ENCODE measurements at places on chromosomes 12 and 14.

GRCh38 chr14:42513837-42514236, 907.2 kb downstream of the LRFN5 start:
- DNase-seq, result no peak

DNA sequence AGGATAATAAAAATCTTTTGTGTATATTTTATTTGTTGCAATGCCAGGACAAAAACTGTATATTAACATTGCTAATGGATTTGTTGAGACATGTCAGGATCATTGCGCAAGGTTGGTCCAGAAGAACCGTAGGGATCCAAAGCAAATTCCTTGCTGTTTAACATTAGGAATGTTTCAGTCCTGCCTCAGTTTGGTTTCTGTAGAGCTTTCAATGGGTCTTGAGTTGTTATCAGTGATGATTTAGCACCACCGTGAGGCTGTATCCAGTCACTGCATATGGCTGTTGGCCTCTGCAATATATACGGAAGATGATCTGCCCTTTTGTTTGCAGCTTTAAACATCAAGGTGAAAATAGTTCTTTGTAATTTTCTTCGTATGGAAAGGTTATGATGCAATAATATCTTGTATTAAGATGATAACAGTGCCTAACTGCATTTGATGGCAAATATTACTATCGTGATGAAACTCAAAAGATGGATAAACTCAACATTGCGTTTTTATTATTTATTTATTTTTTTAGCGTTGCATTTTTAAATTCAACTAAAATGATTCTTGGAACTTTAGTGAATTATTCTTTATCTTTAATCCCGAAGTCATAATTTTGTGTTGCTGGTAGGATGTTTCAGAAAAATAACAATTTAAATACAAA, 231.2 kb downstream of the AKAP6 start:
- DNase-seq, result peak; percentile 90

- no peak for DNase-seq
Measured at GRCh38 chr12:43836475-43836989, 651 bp downstream of the TMEM117 start.

DNA sequence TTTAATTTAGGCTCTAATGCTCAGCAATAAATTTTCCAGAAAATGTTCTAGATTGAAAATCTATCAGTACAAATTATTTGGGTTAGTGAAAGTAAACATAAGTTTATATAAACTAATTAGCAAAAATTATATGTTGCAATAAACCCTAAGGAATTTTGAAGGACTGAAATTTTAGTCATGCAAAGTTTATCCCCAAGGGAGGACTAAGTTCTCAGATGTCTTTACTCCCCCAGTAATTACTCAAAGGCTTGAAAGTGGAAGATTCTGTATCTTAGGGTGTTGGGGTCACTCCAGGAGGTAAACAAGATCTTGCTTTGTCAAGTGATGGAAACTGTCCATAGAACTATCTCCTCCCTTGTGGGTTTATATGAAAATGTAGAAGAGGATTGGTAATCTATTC, 183.7 kb downstream of the AKAP6 start:
- no peak for DNase-seq

DNA sequence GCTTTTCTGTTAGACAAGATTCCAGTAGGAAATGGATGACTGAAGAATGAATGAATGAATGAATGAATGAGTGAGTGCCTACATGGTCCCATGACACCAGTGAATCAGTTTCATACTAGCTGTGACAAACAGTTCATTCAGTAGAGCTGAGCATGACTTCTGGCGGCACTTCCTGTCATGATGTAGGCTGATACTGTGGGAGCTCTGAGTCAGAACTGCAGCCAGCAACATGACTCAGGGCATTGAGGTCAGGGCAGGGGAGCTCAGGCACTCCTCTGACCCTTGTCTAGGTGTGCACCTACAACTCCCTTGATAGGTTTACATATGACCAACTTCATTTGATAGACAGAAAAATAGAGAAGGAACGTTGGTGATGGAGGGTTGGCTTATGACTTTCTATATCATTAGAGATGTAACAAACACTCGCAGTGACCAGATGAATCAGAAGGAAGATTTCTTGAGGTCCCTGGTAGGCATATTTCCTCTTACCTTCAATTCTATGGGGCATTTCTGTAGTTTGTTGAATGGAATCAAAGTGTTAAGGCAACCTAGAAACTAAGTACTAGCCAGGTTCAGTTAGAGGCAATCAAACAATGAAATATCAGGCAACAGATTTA, 139.3 kb upstream of the ARHGAP5 start:
- no peak for DNase-seq

GRCh38 chr14:35998303-35998702, 172.2 kb downstream of the BRMS1L start:
- DNase-seq, result no peak

DNA sequence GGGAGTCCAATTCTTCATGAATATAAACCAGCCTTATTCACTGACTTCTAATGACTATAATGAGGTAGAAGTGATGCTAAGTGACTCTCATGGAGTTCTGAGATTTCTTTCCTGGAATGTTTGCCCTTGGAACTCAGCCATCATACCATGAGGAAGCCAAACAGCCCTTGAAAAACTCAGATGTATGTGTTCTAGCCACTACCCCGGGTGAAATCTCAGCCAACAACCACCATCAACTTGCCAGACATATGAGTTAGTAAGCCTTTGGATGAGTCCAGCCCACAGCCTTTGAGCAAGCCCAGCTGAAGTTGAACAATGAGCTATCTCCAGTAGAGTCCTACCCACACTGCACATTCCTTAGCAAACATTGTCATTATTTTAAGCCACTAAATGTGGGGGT, 149.5 kb downstream of the SLC6A15 start:
- DNase-seq, result no peak

DNA sequence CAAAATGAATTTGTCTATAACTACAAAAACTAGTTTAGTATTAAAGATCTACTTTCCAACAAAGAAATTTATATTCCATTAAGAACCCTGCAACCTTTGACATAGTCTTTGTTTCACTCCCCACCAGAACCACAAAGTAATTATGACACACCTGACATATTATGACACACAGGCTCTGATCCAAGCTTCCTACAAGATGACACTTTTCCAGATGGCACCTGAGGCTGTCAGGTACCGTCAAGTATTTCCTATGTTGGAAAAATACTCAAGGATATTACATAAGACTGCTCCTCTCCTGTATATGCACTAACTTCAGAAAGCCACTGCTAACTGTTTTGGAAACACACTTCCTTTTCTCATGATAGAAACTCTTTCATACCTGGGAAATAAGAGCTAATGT, 38.9 kb downstream of the STXBP6 start:
- no peak for DNase-seq

DNA sequence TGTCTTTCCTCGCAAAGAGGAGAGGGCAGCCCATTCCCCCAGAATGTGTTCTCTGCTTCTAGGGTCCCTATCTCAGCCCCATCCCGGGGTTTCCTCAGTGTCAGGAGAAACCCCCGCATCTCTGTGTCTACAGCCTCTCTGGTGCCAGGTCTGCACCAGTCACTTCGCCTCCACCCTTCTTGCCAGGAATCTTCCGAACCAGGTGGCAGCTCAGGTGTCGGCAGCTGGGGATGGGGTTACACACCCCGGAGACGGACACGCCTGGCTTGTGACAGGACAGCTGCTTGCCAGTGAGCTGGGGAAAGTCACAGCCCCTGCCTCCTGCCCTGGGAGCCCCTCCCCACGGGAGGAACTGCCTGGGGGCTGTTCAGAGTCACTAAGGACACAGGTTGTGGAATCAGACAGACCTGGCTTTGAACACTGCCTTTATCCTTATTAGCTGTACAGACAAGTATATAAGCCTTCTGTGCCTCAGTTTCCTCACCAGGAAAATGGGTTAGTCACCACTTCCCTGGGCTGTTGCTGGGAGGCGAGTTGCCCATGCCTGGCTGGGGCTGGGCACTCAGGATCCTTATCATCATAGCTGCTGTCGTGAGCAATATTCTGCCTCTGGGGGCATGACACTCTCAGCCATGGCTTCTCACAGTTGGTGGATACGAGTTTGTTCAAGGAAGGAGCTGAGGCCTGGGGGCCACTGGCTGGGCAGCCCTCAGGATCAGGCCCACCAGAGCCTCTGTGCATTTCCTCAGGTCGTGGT, 10.8 kb downstream of the HIP1R start:
- no peak for DNase-seq

- no peak for DNase-seq
Measured at GRCh38 chr12:89346741-89347324, 5.5 kb downstream of the DUSP6 start.

GRCh38 chr12:16473610-16474326, 126.3 kb downstream of the MGST1 start:
- DNase-seq, result peak; percentile 9

DNA sequence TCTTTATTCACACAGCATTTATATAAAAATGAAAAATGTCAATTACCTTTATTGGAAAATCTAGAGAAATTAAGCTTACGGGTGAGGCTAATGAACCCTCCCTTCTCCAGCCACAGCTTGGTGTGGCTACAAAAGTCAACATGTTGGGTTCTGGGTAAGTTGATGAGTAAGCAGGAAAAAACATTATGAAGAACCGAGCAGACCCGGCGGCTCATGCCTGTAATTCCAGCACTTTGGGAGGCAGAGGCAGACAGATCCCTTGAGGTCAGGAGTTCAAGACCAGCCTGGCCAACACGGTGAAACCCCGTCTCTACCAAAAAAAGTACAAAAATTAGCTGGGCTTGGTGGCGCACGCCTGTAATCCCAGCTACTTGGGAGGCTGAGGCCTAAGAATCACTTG, 10.9 kb downstream of the NAA25 start:
- no peak for DNase-seq

DNA sequence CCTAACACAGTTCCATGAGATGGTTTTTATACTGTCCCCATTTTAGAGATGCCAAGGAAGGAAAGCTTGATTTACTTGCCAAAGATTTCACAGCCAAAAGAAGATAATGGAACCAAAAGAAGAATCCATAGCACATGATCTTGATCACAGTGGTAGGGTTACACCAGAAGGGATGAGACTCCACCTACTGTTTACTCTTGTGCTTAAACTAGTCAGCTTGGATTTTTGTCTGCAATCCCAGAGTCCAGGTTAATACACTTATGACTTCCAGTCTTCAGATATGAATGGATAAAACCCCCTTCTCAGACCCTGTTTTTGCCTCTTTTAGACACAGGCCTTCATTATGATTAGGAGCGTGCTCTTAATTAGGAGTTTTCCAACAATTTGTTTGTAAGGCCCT, 454.2 kb downstream of the AEBP2 start:
- no peak for DNase-seq

GRCh38 chr12:62772416-62772955, 162.5 kb downstream of the PPM1H start:
- no peak for DNase-seq

GRCh38 chr12:13223179-13223804, 26.8 kb downstream of the EMP1 start:
- peak; percentile 60 for DNase-seq

- DNase-seq, result peak; percentile 24
Measured at GRCh38 chr12:107320033-107320928, 226.9 kb upstream of the CRY1 start.

DNA sequence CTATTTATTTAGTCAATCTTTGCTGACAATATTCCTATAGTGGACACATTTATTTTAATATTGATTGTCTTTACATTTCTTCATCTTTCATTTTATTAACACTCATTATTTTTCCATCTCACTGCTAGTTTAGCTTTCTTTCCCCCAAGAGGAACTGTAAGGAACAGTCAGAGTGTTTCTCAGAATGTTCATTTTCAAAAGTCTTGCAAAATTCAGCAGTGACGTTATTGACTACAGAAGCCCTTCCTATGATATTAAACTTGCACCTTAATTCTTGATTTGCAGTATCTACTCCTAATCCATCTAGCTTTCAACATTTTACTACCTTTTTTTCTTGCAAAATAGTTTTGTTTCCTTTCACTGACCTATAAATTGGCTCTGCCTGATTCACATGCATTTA, 13.0 kb downstream of the CLEC2B start:
- DNase-seq, result no peak

GRCh38 chr12:6123258-6123657, 1.2 kb downstream of the VWF start:
- DNase-seq, result no peak

- no peak for DNase-seq
Measured at GRCh38 chr12:106081606-106082005, 57.1 kb downstream of the NUAK1 start.

- no peak for DNase-seq
Measured at GRCh38 chr12:114938487-114939210, 254.7 kb upstream of the TBX3 start.

DNA sequence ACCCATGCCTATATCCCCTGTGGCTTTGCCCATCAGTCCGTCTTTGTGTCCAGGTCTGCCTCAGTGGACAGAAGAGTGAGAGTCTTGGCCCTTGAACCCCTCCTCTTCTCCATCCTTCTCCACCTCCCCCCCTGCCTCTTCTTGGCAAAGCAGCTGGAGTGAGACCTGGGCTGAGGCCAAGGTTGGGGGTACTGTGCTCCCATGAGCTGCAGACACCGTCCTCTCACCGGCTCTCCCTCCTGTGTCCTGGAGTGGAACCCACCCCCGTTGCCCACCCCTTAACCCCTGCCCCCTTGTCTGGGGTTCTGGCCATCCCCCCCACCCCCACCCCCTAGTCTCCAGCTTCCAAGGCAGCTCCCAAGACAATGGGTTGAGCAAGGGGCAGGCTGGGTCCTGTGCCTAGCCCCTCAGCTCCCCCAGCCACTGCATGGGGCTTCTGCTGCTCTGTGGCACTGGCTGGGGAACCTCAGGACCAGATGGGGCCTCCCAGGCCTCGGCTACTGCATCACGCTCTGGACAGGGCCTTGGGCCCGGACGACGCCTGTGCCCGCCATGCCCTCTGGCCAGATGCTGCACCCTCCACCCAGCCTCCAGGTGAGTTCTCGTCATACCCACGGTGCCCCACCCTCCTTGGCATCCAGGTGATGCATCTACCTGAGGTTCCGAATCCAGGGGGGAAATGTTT, 35.7 kb downstream of the RTL1 start:
- no peak for DNase-seq
